ENCODE measurements at places on chromosomes 11 and 22.

GRCh38 chr22:26432619-26433311 is 3.7 kb downstream of the ASPHD2 start:
- no peak for DNase-seq

GRCh38 chr22:44245867-44246266 is 65.1 kb downstream of the PARVG start:
- no peak for DNase-seq

GRCh38 chr11:105155679-105156078 is 16.1 kb upstream of the CARD18 start:
- no peak for DNase-seq

DNA sequence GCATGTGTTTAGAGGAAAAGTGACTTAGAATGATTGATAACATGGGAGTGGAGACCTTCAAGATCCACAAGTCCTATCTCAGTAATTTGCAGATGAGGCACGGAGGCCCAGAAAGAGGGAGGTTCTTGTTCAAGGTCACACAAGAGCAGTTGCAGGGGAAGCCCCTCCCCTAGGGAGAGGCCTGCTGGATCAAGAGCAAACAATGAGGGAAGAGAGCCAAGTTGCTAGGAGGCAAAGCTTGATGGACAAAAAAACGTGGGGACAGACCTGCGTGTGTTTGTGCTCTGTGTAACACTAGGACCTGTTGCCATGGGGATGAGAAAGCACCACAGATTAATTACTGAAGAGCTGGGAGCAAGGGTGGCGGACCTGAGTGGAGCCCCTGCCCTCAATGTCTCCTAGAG is 6.4 kb upstream of the MFRP start:
- no peak for DNase-seq

DNA sequence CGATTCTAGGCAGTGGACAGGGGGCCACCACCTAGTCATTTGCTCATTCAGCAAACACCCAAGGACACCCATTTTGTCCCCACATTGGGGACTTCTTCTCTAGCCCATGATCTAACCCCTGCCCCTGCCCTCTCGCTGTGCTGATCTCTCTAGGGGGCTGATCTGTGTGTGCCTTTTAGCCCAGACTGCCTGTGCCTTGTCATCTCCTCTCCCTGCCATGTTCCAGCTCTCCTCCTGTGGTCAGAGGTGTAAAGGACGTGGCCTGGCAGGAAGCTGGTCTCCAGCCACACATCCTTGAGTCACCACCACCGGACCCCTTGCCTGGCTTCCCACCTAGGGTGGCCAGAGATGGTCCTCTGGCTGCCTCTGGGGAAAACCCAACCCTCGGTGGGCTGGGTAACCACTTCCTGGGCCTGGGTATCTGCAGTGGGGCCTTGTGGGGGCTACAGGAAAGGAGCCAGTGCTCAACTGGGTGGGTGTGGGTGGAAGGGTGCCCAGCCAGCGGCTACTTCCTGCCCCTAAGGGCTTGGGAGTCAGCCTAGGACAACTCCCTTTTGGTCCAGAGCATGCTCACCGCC is 1.3 kb downstream of the CTSW start:
- DNase-seq = no peak

- no peak for DNase-seq
Observed at GRCh38 chr11:92295175-92296137, 70.8 kb downstream of the FAT3 start.

GRCh38 chr22:33866511-33866910 is 53.8 kb downstream of the LARGE1 start:
- no peak for DNase-seq

DNA sequence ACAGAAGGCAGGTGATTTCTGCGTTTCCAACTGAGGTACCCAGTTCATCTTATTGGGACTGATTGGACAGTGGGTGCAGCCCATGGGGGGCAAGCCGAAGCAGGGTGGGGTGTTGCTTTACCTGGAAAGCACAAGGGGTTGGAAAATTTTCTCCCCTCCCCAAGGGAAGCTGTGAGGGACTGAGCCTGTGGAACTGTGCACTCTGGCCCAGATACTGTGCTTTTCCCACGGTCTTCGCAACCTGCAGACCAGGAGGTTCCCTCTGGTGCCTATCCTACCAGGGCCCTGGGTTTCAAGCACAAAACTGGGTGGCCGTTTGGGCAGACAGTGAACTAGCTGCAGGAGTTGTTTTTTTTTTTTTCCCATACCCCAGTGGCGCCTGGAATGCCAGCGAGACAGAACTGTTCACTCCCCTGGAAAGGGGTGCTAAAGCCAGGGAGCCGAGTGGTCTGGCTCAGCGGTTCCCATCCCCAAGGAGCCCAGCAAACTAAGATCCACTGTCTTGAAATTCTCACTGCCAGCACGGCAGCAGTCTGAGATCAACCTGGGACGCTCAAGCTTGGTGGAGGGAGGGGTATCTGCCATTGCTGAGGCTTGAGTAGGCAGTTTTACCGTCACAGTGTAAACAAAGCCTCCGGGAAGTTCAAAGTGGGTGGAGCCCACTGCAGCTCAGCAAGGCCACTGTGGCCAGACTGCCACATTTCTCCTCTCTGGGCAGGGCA is 97.2 kb downstream of the JRKL start:
- no peak for DNase-seq

DNA sequence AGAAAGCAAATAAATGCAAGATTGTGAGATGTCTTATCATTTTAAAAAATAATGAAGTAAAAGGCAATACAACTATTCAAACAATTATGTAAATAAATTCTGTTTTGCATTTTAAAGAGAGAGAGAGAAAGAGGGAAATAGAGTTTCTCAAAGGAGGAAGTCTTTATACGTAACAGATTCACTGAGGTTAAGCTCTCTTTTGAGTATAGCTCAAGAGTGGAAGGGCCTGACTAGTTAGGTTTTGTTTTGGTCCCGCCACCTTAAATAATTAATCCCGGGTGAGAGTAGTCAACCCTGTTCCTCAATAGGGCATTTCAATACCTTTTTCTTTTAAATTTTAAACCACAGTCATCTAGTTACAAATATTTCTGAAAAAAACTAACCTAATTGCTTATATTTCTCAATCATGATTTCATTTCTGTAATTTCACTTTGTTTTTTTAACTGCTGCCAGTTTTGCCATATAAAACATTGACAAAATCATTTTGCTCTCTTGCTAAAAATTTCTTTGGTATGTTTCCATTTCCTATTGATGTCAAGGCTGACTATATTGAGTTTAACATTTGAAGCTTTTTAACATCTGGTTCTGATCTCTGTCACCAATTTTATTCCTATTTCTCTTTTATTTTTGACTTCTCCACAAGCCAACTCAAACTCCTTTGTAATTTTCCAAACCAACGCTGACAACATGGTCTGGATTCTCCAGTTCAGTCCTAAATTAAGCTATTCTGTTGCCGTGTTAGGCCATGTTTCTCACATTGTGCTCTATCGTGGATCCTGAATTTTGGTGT is 10.3 kb downstream of the OR10D3 start:
- no peak for DNase-seq

GRCh38 chr22:38755911-38756532 is at the start of gene SUN2:
TSS of gene SUN2 (minus strand) at chr22:38755998. CDS start at chr22:38752628, 3,370 bp downstream.
- peak; percentile 57 for DNase-seq

DNA sequence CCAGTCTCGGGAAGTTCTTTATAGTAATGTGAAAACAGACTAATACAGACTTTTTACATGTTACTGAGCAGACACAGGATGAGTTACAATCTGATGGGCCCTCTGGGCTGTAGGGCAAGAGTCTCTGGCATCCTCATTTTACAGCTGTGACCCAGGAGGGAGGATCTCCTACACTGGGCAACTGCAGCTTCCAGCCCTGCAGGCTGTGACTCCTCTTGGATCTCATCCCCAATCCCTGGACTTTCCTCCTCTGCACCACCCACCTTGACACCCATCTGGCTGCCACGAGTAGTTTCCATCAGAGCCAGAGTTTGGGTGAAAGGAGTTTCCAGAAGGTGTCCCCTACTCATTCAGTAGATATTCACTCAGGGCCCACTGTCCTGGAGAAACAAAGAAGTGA is 48.9 kb upstream of the MYEOV start:
- DNase-seq = no peak

GRCh38 chr22:17795661-17796548 is 21.6 kb upstream of the BID start:
- no peak for DNase-seq

- DNase-seq = no peak
Observed at GRCh38 chr22:31561238-31561887, 65.0 kb downstream of the SFI1 start.

DNA sequence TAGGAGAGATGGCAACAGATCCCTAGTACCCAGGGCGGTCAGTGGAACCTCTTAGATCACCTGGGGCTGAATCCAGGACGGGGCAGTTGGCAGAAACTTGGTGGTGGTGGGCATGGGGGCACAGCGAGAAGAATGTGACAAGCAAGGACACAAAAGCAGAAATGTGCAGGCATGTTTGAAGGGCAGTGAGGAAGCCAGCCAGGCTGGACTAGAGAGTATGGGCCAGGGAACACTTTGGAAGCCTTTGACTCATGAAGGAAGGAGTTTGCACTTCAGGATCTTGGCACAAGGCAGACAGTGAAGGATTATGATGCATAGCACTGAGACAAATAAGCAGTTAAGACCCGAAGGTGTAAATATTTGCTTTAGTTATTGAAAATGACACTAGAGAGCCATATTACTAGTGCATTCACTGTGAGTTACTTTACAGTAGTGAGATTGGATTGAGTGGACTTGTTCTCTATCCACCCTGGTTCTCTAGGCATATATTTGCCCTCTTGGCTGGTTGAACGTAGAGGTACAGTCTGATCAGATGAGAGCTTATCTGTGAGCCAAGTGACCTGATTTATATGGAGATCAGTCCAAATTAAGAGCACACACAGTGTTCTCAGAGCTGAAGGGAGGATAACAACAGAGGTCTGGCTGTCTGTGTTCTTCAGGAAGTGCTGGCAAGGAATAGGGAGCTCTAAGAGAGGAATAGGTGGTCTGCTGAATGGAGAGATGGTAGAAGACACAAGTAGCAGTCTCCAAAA is 210.4 kb downstream of the SNX19 start:
- DNase-seq = no peak

DNA sequence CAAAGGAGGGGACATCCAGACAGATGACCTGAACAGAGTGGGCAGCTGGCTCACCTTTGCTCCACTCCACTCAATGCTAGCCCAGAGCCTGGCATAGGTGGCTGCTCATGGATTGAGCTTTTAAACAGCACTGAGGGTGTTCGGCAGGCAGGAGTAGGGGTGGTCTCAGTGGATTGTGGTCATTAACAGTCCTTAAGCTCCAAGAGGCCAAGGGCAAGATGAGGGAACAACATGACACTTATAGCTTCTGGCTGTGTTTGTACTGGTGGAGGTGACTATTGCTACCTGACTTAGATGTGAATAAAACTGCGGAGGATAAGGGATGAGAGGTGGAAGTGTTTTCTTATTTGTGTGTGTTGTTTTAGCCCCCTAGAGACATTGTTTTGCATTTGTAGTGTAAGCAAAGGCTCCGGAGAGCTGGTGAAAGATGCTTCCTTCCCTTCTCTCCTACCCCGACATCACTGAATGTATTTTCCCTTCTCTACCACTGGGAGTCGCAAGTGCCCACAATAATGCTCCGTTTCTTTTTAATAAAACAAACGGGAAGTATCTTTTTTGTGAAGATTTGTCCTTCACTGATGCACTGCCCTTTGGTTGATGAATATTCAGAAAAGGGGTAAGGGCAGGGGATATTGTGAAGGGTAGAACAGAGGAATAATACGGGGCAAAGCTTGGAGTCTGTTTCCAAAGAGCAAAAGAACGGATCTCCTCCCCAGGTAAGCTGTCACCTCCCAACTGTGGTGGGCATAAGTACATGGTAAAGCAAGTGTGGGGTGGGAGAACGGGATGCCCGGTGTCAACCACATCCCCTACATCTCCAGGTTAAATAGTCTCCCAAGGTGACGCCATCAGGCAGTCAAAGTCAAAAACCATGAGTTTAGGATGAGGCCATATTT is 27.5 kb upstream of the MTNR1B start:
- no peak for DNase-seq

- no peak for DNase-seq
Observed at GRCh38 chr11:83078269-83078668, 6.6 kb upstream of the RAB30 start.

GRCh38 chr11:72930008-72930407 is 115.8 kb downstream of the ATG16L2 start:
- no peak for DNase-seq

DNA sequence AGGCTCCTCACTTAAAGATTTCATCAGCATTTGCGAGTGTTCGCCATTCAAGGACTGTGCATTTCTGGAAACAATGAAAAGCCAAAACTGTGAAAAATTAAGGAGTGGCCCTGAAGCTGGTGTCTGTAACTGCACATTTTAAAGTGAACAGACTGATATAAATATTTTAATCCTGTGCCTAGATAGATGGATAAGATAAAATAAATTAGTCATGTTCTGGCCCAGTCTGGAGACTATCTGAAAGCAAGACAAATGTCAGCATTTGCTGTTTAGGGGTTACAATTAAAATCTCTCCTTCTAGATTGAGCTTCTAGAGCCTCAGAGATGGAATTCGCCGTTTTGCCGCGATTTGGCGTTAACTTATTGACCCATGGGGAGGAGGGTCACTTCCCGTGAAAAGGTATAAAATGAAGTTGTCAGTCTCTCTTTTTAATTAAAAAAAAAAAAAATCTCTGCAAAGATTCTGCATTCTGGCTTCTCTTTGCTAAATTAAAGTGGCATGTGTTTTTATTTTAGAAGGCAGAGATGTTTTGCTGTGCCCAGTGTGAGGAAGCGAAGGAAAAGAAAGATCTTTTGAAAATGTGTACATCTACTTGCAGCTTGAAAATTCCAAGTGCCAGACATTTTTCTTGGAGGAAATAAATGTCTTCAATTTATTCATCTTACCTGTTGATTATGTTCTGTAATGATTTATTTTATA is 79.7 kb upstream of the WNT7B start:
- DNase-seq = no peak

- DNase-seq = no peak
Observed at GRCh38 chr11:126808296-126808695, 192.3 kb downstream of the KIRREL3 start.

DNA sequence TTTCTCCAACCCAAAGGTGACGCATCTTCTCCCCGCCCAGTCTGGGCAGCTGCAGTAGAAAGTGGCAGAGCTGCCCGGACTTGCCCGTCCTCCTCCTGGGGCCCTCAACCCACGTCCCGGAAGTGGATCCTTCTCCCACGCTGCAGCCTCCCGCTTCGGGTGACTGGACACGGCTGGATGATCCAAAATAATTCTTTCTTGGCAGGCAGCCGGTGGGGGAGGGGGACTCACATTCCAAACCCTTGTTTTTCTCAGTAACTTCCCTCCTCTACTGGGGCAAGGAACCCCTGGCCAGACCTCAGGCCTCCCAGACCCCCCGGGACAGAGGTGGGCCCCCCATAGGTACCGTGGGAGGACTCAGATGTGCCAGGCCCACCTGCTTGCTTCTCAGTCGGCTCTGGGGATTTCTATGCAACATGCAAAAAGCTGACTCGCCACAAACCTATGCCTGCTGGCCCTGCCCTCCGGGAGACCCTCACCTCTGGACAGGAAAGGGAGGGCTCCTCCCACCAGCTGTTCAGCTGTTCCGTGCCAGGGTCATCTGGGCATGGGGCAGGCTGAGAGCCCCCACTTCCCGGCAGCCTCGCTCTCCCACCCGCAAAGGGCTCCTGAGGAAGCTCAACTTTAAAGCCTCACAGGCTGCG is 1.4 kb downstream of the PLXNB2 start:
- DNase-seq = peak; percentile 87

GRCh38 chr22:36976606-36977005 is 42.6 kb downstream of the TST start:
- DNase-seq = no peak

- no peak for DNase-seq
Observed at GRCh38 chr11:8035200-8035855, 45.7 kb upstream of the TUB start.

GRCh38 chr22:31616315-31616980 is 45.6 kb downstream of the PISD start:
- DNase-seq = no peak

Data from GOT3 (cell line).